ENCODE measurements at places on chromosomes 7 and 10.

- no peak for DNase-seq
These were observed 310.9 kb downstream of the CCDC3 start for GRCh38 chr10:12690525-12691126.

- DNase-seq = no peak
These were observed 14.6 kb downstream of the RASGEF1A start for GRCh38 chr10:43252166-43252782.

DNA sequence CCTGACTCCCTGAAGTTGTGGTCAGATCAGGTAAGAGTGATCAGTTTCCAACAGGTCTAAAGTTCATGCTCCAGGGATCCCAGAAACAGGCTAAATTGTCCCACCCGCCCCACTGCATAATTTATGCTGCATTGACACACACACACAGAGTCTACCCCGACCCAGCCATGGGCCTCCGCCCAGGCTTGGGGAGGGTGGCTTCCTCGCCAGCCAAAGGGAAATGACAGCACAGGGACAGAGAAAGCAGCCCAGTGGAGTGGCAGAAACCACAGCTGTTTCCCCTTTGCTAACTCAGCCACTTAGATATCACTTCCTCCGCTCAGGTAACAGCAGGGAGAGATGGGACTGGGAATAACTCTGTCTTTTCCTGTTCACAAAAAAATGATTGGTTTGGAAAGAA is 9.4 kb downstream of the SH3PXD2A start:
- DNase-seq = no peak

- no peak for DNase-seq
These were observed 282.5 kb upstream of the KLF6 start for GRCh38 chr10:4067531-4067930.

DNA sequence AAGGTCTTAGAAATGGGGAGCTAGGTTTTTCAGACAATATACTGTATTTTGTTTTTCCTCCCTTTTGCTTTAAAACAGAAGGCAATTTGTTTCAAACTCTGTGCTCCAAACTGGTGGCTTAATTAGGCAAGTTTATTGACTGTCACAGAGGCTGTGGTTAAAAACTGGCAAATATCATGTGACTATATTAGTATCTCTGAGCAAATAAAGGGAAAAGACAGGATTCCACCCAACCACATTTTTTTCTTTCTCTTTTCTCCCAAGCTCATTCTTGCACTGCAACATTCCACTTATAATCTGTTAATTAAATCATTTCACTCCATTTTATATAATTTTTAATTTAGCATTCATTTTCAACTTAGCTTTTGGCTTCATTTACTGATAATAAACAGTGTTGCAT is 615.8 kb downstream of the AUTS2 start:
- DNase-seq = no peak

DNA sequence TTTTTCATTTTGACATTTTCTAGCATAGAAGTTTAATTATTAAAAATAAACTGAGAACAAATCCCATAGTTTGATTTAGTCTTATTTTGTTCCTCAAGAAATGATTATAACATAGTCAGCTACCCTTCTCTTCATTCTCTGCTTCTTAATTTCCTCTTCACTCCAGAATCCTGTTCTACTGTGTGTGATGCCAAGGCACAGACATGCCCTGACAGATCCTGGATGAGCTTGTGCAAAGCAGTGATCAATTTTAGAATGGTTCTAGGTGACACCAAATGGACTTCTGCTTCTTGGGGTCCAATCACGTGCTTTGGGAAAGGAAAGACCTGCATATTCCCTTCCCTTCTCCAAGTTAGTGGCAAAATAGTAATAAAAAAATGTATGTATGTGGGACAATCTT is 665.6 kb downstream of the MAGI2 start:
- no peak for DNase-seq

GRCh38 chr10:72801263-72801868 is 92.2 kb upstream of the OIT3 start:
- no peak for DNase-seq

- DNase-seq = no peak
These were observed 444.6 kb downstream of the NRG3 start for GRCh38 chr10:82319562-82319961.

DNA sequence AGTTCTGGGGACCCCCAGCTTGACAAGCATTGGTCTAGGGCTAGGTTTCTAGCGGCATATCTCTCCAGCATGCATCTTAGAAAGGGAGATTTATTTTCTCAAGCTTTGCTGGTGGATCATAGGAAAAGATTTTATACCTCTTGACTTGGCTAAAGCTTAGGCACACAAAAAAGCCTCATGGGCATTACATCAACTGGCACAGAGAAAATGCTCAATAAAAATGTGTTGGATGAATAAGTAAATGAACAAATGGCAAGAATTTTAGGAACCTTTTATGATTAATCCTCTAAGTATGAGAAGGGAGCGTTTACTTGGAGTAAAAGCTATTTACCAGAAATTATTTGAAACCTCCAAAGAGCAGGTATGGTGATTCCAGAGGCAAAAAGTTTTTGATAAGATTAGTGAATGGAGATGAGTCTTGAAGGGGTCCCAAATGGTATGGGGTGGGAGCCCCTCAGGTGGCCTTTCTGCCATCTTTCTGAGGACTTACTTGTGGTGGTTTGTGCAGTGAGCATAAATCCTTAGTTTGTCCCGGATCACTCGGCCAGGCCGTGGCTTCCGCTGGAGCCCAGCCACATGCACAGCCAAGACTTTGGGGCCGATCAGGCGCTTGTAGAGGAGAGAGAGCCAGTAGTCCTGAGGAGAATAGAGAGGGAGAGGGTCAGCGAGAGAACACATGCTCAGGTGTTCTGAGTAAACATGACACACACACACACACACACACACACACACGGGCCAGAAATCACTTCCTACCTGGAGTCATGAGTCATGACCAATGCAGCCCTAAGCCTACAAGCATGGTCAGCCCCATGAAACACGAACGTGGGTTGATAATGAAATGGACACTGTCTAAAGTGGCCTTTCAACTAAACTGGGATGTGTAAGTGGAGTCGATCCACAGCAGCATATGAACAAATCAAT is 43.1 kb upstream of the HPS1 start:
- DNase-seq = no peak

DNA sequence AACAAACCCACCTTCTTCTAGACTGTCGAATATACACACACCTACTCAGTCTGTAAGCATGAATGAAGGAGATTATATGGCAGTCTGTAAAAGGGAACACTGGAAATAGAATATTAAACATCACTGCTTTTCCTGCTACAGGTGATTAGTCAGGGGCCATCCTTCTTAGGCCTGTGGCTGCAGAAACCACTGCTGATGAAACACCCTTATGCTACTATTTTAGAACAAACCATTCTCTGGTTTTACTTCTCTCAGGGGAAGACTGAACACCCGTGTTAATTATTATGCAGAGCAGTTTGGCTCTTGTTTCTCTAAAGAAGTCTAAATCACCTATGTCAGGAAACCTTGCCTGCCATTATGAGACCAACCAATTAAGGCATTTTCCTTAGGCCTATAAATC is 351.1 kb upstream of the KLF6 start:
- no peak for DNase-seq

- DNase-seq = no peak
These were observed 185.0 kb upstream of the GHITM start for GRCh38 chr10:83954193-83954799.

DNA sequence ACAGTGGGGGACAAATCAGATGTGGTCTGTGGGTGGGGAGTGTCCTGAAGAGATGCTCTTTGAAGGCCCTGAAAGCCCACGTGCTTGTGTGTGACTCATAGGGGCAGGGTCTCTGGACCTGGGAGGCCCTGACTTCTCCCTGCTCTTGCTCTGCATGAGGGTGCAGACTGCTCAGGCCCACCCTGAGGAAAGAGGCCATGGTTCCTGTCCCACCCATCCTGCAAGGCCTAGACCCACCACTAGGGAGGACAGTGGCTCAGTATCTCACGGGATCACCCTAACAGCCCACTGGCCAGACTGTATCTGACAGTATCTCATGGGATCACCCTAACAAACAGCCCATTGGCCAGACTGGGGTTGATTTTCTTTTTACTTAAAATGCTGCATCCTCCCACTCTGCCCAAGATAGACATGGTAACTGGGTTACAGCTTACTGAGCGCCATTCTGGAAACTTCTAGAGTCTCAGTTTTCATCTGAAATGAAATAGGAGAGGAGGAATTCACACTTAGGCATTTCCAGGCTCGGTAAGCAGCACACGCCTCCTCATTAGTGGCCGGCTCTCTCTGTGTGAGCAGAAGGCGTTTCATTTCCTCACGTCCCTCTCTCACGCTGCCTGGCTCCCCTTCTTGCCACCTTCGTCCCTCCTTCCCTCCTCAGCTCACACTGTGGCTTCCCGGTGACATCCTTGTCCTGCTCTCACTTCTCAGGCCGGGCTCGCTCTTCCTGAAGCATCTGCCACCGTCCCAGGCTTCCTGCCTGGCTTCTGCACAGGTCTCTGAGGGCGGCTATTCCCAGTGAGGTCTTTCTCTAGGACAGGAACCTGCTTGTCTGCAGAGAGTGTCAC is 242.6 kb downstream of the GLRX3 start:
- DNase-seq = no peak
